ENCODE measurements at places on chromosomes 5 and 9.

DNA sequence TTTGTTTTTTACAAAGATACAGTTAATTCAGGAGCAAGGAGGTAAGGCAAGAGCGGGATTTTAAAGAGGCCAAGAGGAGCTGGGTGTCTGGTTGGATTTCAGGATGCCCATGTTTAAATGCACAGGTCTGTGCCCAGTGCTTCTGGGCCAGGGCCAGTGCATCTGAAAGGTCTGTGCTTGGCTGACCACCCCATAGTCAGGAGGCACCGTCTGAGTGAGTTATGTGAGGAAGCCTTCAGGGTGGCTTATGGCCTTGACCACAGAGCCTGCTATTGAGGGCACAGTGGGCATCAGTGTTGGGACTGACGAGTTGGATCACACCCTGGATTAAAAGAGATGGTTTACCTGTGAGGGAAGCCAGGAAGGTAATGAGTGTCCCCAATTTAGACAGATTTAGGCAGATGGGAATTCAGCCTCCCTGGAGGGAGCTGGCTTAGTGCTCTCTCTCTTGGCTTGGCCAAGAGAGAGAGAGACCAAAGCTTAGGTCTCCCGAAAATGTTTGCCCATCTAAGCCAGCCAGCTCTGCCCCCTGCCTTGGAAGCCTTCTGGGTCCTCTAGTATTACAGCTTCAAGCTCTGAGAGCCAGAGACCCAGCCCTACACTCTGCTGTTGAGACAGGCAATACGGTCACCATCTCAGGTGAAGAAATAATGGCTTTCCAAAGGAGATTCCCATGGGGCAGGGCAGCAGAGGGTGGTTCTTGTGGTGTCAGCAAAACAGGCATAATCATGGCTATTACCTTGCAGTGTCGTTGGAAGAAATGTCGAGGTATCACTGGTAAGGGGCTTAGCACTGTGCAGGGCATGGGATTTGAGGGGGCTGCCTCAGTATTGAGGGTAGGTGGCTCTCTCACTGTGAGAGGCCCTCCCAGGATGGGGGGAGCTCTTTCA lies 68.6 kb downstream of the RGS3 start:
- no peak for DNase-seq

GRCh38 chr5:160479926-160480325 lies 58.3 kb downstream of the PTTG1 start:
- DNase-seq = no peak

GRCh38 chr5:25713259-25713658 lies 1068.5 kb upstream of the CDH10 start:
- DNase-seq = no peak

- no peak for DNase-seq
These were observed 9.9 kb downstream of the MYOZ3 start for GRCh38 chr5:150670948-150671310.

DNA sequence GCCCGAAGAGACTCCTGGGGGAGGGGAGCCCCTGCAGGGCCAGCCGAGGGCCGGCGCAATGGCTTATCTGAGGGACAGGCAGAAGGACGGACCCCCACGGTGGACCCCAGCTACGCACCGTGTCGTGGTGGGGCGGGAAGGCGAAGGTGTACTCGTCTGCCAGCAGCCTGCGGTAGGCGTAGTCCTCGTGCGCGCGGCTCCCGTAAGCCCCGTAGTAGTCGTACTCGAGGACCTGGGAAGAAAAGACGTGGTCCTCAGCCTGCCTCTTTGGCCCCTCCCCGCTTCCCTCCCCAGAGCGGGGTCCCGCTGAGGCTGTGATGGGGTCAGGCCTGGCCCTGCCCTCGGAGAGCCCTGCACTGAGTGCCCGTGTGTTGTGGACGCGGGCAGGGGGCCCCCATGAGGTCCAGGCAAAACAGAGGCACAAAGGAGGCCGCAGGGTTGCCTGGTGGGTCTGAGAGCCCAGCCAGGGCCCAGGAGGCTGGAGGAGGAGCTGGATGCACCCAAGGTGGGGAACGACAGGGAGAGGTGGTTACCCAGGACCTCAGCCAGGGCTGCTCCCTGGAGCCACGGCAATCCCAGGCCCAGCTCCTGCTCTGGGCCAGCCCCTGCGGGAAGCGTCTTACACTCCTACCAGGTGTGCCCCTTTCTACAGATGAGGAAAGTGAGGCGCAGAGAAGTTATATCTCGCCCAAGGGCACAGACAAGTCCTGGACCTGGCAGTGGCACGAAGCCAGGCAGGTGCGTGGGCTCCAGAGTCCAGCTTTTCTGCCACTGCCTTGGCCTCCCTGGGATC lies 35.2 kb downstream of the SARDH start:
- DNase-seq = no peak
